Diencephalon (tissue), 1 donor: ENCODE measurements at places on chromosomes 2 and 18. TPM values are rescaled to one million over a fixed set of nuclear protein-coding genes. Genes with fewer than 3 reads are reported as not detected.

Gene SOX11
- total RNA-seq = 246 TPM

Gene ACKR3
- total RNA-seq = 12.7 TPM

Gene APCDD1
- 26.8 TPM for total RNA-seq

Gene C2orf66
- 0.69 TPM for total RNA-seq

Gene CYP1B1
- 11.3 TPM for total RNA-seq

Gene ASXL3
- total RNA-seq = 74.5 TPM

Gene TWIST2
- total RNA-seq = 0.23 TPM
